ENCODE measurements at places on chromosomes 5 and 9.

- no peak for DNase-seq
Measured at GRCh38 chr9:137764171-137764671, 113.4 kb upstream of the CACNA1B start.

GRCh38 chr5:122741681-122742080 lies 33.2 kb upstream of the SNX2 start:
- no peak for DNase-seq

DNA sequence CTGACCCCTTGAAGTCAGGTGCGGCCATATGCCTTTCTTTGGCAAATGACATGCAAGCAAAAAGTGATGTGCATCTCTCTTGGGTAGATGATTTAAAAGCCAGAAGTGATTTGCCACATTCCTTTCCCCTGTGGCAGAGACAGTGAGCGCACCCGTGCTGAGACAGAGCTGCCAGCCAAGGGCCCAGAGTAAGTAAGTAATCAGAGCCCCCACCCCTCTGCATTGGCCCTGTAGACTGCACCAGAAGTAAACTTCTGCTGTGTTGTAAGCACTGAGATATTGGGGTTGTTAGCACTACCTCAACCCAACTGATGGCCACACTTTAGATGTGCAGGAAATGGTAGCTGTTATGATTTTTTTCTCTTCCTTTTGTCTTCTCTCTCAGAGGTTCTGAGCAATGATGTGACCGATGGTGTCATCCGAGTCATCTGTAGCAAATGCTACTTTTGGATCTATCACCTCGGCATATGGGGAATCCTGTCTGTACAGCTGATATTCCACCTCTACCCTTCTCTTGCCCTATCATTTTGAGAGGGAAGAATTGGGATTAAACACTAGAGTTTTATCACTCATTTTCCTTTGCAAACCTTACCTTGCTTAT lies 58.0 kb downstream of the DOCK2 start:
- DNase-seq, result no peak

GRCh38 chr5:171891595-171891994 lies 106.0 kb downstream of the SMIM23 start:
- DNase-seq, result no peak

DNA sequence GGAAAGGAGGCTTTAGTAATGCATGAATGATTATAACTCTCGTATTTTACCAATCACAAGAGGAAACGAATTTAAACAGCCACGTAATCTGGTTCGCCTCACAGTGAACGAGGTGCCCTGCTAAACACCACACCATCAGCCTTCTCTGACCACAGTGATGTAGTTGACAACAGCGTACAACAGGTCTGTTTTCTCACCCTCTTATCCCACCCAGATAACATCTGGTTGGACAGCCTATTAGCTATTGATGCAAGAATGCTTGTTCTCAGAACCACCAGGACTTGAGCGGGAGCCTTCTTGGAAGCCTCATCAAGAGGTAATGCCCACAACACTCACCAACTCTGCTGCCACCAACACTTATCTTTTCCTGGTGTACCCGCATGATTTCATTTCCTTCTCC lies 23.3 kb downstream of the SLC1A3 start:
- no peak for DNase-seq

GRCh38 chr5:31066655-31067328 lies 126.7 kb upstream of the CDH6 start:
- DNase-seq, result no peak

- DNase-seq, result peak; percentile 71
Measured at GRCh38 chr5:138641547-138642298, 66.5 kb upstream of the HSPA9 start.

- DNase-seq, result no peak
Measured at GRCh38 chr5:109996246-109996645, 306.5 kb downstream of the MAN2A1 start.

- DNase-seq, result no peak
Measured at GRCh38 chr9:34862043-34862442, 96.0 kb upstream of the PHF24 start.

DNA sequence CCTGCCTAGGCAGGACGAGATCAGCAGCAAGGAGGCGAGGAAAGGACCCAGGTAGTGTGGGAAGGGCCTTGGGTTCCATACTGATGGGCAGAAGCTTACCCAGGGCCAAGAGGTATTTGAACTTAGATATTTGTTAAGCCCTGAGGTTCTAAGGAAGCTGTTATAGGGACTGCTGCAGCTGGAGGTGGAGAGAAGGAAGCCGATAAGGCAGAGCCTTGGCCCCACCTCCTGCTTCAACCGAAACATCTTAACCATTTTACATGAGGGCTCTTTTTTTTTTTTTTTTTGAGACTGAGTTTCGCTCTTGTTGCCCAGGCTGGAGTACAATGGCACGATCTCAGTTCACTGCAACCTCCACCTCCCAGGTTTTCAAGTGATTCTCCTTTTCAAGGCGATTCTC lies 8.6 kb upstream of the AQP3 start:
- no peak for DNase-seq

GRCh38 chr9:18666348-18666747 lies 192.4 kb downstream of the ADAMTSL1 start:
- no peak for DNase-seq

All from left cardiac atrium (tissue), 4 donors.